Activated CD8-positive, alpha-beta T cell treated with anti-CD3 and anti-CD28 coated beads for 36 hours (primary cell): ENCODE measurements at places on chromosomes 5 and 9.
A peak's percentile ranks its signal among the peaks of the same experiment; 100 is the strongest.

- no peak overlapping the region for H3K4me3 ChIP-seq
- H3K36me3 ChIP-seq: no peaks in the 10 kb centered on the region
- no peak for DNase-seq
- peaks cover 3% of the 10 kb centered on the region for H3K27me3 ChIP-seq
- no peak overlapping the region for H3K27ac ChIP-seq
Observed at GRCh38 chr5:78699552-78700153, 51.1 kb upstream of the LHFPL2 start.

GRCh38 chr9:14895806-14896205, 14.4 kb downstream of the FREM1 start:
- no peak overlapping the region for H3K27ac ChIP-seq
- no peaks in the 10 kb centered on the region for H3K36me3 ChIP-seq
- H3K4me3 ChIP-seq: no peak overlapping the region
- peaks cover 3% of the 10 kb centered on the region for H3K27me3 ChIP-seq

DNA sequence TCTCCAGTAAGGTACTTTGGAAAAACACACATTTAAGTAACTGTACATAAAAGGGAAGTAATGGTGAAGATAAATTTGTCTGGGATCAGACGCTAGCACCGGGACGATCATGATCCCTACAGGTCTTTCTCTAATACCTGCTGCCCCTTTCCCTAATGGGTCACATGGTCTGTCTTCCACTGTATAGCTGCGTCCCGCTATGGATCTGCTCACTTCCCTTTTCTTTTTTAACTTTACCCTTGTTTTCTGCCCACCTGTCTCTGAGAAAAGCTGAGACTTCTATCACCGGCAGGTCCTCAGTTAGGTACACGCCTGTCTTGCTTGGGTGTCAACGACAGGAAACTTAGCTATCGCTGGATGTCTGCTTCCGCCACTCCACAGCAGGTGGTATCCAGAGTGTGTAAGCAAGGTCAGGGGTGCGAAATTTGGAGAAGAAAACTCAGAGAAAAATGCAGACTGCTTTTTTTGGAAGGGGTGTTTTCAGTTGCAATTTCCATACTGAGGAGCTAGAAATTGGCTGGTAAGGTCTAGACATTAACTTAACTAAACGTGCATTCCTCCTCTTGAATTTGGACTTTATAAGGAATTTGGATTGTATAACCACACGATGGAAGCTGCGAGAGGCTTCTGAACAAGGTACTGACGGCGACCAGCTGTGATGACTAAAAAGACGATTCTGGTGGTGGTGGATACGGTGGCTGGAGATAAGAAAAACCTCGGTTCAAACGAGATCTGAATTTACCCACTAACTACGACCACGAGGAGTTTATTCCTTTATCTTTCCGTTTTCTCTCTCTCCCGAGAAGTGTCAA, 1.1 kb upstream of the ICE1 start:
- peak overlapping the region; percentile 96 for H3K27ac ChIP-seq
- peaks cover 4% of the 10 kb centered on the region for H3K36me3 ChIP-seq
- H3K4me3 ChIP-seq: no peak overlapping the region
- peaks cover 13% of the 10 kb centered on the region for H3K4me1 ChIP-seq
- peak; percentile 47 for DNase-seq
- H3K27me3 ChIP-seq: no peaks in the 10 kb centered on the region

GRCh38 chr5:138705007-138705406, 48.2 kb upstream of the CTNNA1 start:
- no peaks in the 10 kb centered on the region for H3K4me1 ChIP-seq
- H3K36me3 ChIP-seq: no peaks in the 10 kb centered on the region
- H3K27ac ChIP-seq: no peak overlapping the region
- no peak overlapping the region for H3K4me3 ChIP-seq
- DNase-seq: no peak
- peaks cover 46% of the 10 kb centered on the region for H3K27me3 ChIP-seq

DNA sequence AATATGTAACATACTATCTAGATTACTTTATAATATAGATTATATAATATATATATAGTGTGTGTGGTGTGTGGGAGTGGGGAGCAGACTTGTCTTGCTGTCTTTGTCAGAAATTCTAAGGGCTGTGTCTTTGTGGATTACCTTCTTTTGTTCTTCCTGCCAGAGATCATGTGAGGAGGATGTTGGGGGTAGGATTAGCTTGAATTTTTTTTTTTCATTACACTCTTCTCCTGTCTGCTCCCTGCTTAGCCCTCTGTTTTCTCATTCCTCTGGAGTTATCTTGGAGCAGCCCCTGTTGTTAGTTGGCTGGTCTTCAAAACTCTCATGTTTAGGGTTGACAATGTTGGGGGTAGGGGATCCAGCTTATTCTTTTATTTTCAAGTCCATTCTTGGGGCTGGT, 21.0 kb upstream of the C9orf40 start:
- no peak for DNase-seq
- H3K27ac ChIP-seq: no peak overlapping the region
- H3K27me3 ChIP-seq: no peaks in the 10 kb centered on the region
- no peak overlapping the region for H3K4me3 ChIP-seq

DNA sequence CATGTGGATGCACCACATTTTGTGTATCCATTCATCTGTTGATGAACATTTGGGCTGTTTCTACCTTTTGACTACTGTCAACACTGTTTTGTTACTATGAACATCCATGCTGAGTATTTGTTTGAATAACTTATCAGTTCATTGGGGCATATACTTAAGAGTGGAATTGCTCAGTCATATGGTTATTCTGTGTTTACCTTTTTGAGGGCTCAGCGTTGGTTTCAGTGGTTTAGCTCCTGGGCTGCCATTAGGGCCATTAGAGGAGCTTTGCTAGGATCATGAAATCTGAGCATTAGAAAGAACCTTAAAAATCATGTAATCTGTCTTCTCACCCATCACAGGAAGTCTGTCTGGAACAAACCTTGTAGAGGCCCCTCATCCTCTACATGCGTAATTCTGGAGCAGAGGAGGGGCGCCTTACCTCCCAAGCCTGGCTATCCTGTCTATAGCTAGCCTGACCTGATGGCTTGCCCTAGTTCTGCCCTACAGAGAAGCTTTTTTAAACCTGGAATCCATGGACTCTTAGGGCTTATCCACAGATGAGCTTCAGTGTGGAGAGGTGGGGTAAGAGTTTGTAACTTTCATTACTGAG, 92.9 kb downstream of the PDZD2 start:
- no peaks in the 10 kb centered on the region for H3K4me1 ChIP-seq
- no peaks in the 10 kb centered on the region for H3K36me3 ChIP-seq
- no peaks in the 10 kb centered on the region for H3K27me3 ChIP-seq
- no peak overlapping the region for H3K27ac ChIP-seq
- DNase-seq: no peak

DNA sequence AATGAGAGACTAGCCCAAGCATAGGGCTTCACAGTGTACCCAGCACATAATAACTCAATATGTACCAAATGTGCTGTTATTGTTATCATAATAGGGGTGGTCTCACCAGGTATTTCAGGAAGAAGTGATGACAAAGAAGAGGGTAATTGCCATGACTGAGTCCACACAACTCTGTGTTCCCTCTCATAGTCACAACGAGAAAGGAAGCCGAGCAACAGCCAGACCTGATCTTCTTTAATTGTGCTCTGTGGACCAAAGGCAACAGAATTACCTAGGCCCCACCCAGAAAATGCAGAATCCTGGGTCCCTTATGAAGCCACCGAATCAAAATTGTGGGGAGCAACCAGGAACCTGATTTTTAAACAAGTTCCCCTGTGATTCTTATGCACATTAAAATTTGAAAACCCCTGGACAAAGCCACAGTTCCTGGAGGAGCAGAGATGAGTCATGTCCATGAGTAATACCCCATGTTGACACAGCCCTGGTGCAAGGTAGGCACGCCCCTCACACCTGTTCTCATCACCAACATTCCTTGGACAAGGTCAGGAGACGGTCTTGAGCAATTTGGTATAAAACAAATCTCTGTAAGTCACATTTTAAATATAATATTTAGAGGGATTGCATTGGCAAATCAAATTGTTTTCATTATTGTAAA, 5.2 kb downstream of the FGF1 start:
- H3K36me3 ChIP-seq: no peaks in the 10 kb centered on the region
- no peak overlapping the region for H3K27ac ChIP-seq
- no peak overlapping the region for H3K4me3 ChIP-seq
- no peaks in the 10 kb centered on the region for H3K27me3 ChIP-seq
- no peaks in the 10 kb centered on the region for H3K4me1 ChIP-seq
- DNase-seq: no peak

GRCh38 chr5:151018846-151019245, 1.5 kb upstream of the GPX3 start:
- H3K36me3 ChIP-seq: no peaks in the 10 kb centered on the region
- peaks cover 7% of the 10 kb centered on the region for H3K27me3 ChIP-seq
- H3K27ac ChIP-seq: no peak overlapping the region
- H3K4me1 ChIP-seq: peaks cover 14% of the 10 kb centered on the region
- H3K4me3 ChIP-seq: no peak overlapping the region
- no peak for DNase-seq

DNA sequence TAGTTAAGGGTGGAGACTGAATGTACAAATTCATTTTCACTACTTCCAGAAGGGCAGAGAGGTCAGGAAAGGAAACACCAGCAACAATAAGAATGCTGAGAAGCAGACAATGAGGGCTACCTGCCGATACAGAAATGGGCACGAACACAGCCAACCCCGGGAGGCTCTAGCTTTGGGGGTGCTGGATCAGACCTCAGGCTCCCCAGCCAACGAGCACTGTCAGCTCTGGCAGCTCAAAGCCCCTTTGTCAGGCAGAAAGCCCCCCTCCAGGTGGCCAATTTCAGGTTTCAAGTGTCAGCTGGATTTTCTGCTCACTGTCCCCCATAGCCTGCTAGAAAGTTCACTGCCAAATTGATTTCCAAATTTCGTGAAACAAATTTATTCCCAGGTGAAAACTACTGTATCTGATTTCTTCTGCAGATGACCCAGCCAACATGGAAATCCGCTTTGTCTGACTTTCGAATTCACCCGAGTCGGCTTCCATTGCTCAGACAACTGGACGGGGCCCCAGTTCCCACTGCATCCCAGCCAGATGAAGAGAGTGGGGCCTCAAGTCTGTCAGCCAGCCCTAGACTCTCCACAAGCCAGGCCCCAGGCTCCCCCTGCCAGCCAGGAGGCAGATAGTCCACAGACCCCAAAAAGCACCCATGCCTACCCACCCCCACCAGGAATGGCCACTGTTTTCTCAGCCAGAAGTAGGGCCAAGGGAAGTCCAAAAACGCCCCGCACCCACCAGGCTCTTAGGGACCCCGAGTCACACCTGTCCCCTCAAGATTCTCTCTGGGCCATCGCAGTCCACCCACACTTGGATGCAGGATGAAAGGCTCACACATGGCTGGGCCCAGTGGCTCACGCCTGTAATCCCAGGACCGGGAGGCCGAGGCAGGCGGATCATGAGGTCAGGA, 96.5 kb upstream of the PHYKPL start:
- peaks cover 1% of the 10 kb centered on the region for H3K27me3 ChIP-seq
- H3K27ac ChIP-seq: no peak overlapping the region
- H3K36me3 ChIP-seq: no peaks in the 10 kb centered on the region

DNA sequence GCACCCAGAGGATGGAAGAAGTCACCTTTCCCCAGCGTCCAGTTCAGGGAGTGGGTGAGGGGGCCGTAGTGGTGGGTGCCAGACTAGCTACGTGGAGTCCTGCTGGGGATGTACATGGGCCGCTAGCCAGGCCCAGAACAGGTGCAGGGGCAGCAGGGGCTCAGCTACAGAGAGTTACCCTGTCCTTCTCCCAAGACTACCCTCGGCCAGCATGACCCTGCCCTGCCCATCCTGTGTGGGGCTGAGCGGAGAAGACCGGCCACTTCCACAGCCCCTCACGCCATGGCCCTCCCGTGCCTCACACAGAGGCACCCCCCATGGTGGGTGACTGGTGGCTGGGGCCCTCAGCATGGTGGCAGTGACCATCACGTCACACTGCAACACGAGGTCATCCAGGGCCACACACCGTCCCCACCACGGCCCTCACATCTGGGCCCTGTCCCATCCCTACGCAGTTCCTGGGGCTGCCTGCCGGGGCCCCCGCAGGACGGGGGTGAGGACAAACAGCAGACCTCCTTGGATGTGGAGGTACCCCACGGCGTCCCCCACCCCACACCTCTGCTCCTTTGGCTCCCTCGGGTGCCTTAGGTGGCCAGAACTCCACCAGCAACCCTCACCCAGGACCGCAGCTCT, 977 bp upstream of the DPP7 start:
- H3K27me3 ChIP-seq: no peaks in the 10 kb centered on the region
- peaks cover 12% of the 10 kb centered on the region for H3K36me3 ChIP-seq
- peaks cover 10% of the 10 kb centered on the region for H3K4me1 ChIP-seq
- no peak overlapping the region for H3K27ac ChIP-seq
- no peak for DNase-seq

DNA sequence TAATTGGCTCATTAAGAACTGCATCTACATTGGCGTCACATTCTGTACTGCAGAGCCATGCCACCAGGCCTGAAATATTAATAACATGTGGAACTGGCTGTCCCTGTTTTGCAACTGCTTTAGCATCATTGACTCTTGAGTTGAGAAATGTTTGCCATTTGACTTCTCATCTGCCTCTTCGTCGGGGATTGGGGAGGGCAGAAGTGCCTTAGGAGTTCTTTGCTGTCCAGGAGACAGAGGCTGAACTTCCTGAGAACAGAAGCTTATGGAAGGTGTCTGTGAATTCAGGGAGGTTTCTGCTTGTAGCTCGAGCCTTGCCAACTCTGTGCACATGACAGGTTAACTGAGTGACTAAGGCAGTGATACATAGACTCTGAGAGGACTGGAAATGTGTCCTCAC, 265.0 kb downstream of the KIF4B start:
- DNase-seq: no peak
- no peak overlapping the region for H3K4me3 ChIP-seq
- peaks cover 10% of the 10 kb centered on the region for H3K27me3 ChIP-seq
- no peak overlapping the region for H3K27ac ChIP-seq
- no peaks in the 10 kb centered on the region for H3K4me1 ChIP-seq

DNA sequence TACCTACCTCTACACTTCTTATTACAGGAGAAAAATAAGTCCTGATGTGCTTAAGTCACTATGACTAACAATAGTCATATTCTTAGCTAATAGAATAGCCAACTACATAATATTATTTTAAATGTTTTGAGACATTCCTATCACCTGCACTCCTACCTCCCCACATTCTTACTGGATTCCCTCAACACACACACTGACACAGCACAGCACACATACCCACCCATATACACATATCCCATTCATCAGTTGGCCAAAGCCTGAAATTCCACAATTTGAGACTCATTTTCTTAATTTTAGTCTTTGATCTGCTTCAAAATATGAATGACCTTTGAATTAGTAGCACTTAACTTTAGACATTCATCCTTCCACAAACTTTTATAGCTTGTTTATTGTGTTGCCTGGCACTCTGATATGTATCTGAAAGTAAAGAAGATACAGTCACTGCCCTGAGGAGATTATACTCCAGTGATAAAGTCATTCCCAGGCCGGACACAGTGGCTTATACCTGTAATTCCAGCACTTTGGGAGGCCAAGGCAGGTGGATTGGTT, 168.3 kb upstream of the RASA1 start:
- no peaks in the 10 kb centered on the region for H3K36me3 ChIP-seq
- no peak for DNase-seq
- no peak overlapping the region for H3K27ac ChIP-seq
- peaks cover 39% of the 10 kb centered on the region for H3K4me1 ChIP-seq
- H3K4me3 ChIP-seq: no peak overlapping the region
- no peaks in the 10 kb centered on the region for H3K27me3 ChIP-seq
